ENCODE measurements at places on chromosomes 3 and 15.
A peak's percentile ranks its signal among the peaks of the same experiment; 100 is the strongest.

DNA sequence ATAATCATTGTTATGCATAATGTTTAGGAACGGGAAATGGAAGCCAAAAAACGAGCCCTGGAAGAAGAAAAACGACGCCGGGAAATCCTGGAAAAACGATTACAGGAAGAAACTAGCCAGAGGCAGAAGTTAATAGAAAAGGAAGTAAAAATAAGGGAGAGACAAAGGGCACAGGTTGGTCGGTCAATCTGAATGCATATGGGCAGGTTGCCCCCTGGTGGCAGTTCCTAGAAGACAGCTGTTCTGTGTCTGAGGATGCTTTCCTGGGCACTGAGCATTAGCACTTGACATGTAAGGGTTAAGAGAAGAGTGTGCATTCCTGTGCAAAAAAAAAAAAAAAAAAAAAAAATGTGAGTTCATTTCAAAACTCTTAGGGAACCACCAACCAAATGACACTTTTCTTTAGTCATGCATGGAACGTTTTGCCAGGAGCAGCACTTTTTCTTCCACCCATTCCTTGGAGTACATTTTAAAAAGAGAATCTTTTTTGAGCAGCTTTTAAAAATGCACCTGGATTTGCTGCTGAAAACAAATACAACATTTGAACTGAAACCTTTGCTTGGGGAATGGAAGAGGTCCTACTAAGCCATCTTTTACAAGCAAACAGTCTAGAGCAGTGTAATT is 11.1 kb upstream of the ABHD10 start:
- no peak for DNase-seq

DNA sequence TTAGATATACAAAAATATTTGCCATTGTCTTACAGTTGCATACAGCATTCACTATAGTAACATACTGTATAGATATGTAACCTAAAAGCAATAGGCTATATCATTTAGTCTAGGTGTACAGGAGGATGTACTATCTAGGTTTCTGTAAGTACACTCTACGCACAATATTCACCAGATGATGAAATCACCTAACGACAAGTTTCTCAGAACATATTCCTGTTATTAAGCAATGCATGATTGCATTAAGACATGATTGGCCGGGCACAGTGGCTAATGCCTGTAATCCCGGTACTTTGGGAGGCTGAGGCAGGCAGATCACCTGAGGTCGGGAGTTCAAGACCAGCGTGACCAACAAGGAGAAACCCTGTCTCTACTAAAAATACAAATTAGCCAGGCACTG is 14.5 kb upstream of the PRKCI start:
- DNase-seq: no peak

DNA sequence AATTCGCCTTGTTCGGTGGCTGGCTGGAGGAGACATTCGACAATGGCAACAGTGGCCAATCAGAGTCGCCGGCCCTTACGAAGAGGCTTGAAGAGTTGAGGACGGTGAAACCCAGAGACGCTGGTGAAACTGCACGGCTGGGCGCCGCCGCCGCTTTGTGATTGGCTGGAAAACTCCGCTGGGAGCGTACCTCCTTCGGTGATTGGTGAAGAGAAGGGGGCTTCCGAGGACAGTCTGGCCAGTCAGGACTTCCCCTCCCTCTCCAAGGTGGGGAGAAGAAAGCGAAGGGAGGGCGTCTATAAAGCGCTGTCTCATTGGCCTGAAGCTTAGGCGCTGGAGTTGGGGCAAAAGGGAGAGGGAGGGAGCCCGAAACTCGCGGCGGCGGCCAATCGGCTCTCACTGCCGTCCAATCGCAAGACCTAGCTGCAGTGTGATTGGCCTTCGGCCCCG is 554 bp upstream of the GSK3B start:
- DNase-seq: peak; percentile 100

DNA sequence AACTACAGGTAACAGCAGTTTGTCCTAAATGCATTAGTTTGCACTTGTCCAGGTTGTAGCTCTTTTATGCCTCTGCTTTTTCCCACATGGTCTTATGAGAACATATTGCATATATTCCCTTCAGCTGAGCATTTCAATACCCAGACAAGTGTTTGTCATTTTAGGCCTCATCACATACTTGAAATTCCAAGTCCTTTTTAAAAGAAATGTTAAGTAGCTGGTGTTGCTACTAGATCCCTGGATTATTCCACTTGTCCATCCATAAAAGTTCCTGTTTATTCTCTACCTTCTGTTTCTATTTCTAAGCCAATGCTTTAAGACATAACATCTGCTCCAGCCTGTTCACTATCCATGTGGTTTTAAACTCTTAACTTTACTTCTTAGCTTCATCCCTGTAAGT is 128.4 kb downstream of the NECTIN3 start:
- DNase-seq: peak; percentile 20

GRCh38 chr3:23489300-23490158 is 286.4 kb downstream of the UBE2E2 start:
- DNase-seq: no peak

DNA sequence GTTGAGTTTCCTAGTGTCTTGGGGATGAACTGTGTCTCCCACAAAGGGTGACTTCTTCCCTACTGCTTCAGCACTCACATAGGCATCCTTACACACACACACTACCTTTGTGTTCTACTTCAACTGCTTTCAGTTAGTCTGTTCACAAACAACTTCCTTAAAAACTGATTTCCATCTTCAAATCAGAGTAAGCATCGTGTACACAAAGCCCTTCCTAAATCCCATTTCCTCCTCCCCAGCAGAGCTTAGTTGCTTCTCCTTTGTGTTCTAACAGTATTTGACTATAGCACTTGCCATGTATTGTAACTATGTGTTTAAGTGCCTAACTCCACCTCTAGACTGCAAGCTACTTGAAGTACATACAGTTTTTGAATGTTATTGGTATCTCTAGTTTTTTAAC is 71.7 kb downstream of the TNIK start:
- DNase-seq: no peak

- DNase-seq: no peak
Observed at GRCh38 chr15:60937278-60937677, 291.8 kb downstream of the RORA start.

DNA sequence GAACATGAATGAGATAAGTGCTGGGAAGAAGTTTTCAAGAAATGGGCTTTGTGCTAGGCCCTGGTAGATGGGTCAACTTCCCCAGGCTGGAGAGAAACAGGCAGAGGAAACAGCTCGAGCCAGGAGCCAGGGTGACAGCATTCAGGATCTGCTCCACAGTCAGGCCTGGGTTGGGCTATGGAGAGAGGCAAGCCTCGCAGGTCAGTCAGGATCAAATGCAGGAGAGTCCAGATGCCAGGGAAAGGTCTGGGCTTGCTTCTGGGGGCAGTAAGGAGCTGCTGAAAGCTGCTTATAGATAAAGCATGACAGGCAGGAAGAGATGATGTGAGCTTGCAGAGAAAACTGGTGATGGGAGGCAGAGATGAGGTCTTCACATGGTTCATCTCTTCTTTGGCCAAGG is 11.0 kb upstream of the USP3 start:
- no peak for DNase-seq

GRCh38 chr15:74215958-74216357 is 13.4 kb upstream of the STRA6 start:
- DNase-seq: no peak

GRCh38 chr3:61674596-61674995 is 113.2 kb downstream of the PTPRG start:
- DNase-seq: no peak

DNA sequence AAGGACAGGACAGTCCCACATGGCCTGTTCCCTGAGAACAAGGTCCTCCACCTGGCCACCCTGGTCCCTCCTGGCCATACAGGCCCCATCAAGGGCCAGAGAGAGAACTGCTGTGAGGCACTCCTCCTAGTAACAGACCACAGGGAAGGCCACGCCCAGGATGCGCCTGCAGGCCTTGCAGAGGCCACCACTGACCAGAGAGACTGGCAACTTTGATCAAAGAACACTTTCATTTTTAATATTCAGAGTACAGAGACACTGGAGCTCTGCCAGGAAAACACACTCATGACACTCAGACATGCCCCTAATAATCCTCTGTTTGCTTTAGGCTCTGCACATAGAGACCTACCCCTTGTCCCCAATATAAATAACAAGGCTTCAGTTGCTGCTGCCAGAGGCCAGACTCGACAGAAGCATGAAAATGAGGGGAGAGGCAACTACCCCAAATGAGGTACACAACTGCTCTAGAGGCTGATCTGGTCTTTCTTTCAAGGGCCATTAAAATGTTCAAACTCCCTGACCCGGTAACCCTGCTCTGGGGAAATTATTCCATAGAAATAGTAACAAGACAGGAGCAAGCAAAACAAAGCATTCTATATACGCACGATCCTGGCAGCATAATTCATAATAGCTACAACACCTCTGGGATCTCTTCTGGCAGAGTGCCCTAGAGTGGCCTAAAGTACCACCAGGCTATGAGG is 44.8 kb downstream of the CCDC12 start:
- DNase-seq: no peak

GRCh38 chr3:52092271-52092660 is 35.9 kb upstream of the DUSP7 start:
- DNase-seq: no peak

- DNase-seq: peak; percentile 93
Observed at GRCh38 chr3:15647611-15648167, 46.1 kb downstream of the BTD start.

- DNase-seq: no peak
Observed at GRCh38 chr15:91816942-91817341, 36.6 kb upstream of the SLCO3A1 start.

DNA sequence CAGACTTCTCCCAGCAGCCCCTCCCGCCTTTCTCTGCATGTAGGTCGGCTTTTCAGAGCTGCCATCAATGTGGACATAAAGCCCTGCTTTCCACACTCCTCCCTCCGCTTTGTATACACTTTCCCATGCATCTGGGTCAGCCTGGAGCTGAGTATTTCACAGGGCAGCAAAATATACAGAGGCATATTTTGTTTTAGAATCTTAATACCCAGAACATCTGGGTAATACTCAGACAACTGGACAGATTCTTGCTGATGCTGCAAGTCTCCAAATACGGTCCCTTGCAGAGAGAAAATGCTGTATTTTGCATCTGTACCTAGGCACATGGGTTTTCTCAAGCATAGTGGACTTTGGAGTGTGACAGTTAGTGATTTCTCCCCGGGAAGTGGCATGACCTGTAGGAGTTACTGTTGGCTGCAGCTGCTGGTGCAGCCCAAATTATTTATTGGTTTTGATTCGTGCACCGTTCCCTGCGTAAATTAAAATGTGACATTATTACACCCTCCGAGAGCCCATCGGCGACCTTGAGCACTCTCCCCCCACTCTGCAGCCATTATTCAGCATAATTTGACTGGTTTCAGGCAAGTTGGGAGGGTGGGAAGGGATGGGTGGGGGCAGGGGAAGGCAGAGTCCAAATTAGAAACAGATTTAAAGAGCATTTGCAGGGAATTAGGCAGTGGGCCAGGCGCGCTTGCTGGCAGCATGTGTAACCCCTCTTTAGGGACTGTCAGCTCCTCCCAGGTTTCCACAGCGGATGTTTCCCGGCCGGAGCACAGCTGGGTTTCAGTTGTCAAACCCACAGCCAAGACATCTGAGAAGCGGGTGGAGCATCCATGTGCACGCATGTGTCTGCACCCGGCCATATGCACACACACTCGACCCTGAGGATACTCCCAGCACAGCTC is 100.8 kb downstream of the CPN2 start:
- DNase-seq: peak; percentile 42

DNA sequence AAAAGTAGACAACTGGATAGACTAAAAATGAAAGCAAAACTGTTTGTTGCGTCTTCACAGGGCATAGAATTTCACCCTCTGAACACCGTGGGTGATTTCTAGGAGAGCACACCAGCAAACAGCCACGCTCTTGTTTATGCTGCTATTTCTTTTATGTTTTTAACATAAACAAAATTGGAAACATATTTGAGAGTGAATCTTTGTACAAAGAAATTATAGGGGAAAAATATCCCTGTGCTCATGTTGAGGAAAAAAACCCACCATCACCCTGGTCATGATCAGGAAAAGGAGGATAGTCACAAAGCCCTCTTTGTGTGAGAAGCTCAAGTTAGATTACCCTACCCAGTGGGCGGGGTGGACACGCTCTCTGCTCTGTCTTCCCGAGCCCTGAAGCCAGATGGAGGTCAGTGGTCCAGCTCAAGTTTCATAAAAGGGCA is 313.3 kb downstream of the SATB1 start:
- DNase-seq: no peak

- DNase-seq: no peak
Observed at GRCh38 chr3:118180853-118181252, 853.8 kb downstream of the IGSF11 start.

DNA sequence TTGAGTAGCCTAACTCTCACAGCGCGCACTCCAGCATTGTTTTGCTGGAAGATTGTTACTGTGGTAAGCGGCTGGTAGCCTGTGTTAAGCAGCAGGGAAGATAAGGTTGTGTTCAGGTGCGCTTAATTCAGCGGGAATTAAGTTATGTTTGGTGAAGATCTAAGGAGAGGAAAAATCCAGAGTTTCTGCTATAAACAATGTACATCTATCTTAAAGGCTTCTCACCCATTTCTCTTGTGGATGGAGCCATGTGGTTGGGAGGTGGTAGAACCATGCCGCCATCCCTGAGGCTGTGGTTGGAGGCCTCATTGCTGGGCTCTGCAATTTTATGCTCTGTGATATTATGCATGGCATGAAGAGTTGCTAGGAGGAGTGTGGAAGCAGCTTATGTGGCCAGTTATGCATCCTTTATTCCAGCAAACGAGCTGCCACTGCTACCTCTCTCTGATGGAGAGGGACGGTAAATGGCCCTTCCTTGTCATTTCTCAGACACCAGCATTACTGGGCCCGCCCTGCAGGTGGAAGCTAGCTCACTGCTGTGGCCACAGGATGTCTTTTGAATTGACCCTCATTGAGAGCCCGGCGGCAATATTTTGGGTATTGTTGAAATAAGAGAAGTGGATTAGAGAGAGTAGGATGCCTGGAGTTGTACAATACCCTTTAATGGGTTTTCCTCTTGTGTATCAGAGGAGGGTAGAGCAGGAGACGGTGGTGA is 1.3 kb downstream of the MINAR1 start:
- no peak for DNase-seq

GRCh38 chr3:197226179-197226578 is 72.2 kb downstream of the DLG1 start:
- DNase-seq: no peak

GRCh38 chr15:39429898-39430357 is 151.0 kb upstream of the THBS1 start:
- peak; percentile 56 for DNase-seq

DNA sequence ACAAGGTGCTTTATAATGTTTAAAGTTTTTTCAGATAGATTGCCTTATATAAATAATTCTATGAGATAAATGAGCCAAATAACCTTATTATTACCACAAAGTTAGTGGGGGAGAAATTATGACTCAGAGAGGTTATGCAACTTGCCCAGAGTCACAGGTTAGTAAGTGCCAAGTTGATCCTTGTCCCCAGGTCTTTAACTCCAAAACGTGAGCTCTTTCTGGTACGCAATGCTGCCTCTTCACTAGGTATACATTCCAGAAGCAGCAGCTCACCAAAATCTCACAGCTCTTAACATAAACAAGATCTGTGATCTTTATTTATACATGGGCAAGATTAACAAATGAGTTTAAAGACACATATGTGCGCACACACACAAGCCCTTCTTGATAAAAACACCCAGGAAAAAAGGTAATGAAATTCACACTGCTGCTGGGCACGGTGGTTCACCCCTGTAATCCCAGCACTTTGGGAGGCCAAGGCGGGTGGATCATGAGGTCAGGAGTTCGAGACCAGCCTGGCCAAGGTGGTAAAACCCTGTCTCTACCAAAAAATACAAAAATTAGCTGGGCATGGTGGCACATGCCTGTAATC is 59.8 kb upstream of the NR2F2 start:
- no peak for DNase-seq
